ENCODE measurements at places on chromosomes 7 and 10. TPM values are rescaled to one million over a fixed set of nuclear protein-coding genes. Genes with fewer than 3 reads are reported as not detected.

- no peak for DNase-seq
Observed at GRCh38 chr7:88666626-88667025, 92.9 kb upstream of the ZNF804B start.

DNA sequence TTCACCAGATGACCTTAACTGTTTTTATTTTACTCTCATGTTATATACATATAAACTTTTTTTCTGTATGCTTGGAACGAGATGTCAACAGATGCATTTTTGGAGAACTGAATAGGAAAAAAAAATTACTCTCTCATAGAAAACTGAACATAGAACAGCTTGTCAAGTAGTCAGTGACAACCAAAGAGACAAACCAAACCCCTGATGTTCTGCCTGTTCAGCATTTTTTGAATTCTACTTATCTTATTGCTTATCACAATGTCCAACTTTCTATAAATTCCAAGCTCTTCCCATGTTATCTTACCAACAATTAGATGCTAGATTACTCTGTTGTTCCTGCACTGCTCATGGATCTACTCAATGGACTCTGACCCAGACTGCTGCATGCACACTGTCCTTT is 95.2 kb downstream of the VPS41 start:
- DNase-seq = no peak

- DNase-seq = no peak
Observed at GRCh38 chr10:30192846-30193608, 133.6 kb upstream of the JCAD start.

GRCh38 chr7:126856691-126857291 is 395.9 kb downstream of the GRM8 start:
- DNase-seq = no peak

The GPC2 gene
- total RNA-seq = 3.2 TPM

DNA sequence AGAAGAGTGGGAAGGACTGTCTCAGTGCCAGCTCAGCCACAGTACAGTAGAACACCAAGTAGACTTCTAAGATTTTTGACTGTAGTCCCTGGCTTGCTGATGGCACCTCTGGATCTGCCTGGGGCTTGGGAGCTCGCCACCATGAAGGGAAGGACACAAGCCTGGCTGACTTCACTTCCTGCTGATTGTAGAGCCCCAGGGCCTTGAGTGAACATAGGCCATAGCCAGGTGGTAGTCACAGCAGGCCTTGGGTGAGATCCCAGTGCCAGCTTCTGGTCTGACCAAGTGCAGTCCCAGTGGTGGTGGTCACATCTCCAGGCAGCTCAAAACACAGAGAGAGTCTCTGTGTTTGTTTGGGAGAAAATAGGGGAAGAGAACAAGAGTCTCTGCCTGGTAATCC is 57.6 kb upstream of the HBP1 start:
- DNase-seq = no peak

The IL6 gene
- 20.7 TPM for total RNA-seq

The FAM25C gene
- total RNA-seq = not detected

GRCh38 chr7:76149847-76150691 is 51.6 kb upstream of the SRRM3 start:
- DNase-seq = no peak

The UNCX gene
- not detected for total RNA-seq

The PRRT4 gene
- not detected for total RNA-seq

The SFTPA1 gene
- not detected for total RNA-seq

GRCh38 chr7:45407730-45408408 is 166.3 kb upstream of the ADCY1 start:
- no peak for DNase-seq
